ENCODE measurements at places on chromosomes 13 and 19.

DNA sequence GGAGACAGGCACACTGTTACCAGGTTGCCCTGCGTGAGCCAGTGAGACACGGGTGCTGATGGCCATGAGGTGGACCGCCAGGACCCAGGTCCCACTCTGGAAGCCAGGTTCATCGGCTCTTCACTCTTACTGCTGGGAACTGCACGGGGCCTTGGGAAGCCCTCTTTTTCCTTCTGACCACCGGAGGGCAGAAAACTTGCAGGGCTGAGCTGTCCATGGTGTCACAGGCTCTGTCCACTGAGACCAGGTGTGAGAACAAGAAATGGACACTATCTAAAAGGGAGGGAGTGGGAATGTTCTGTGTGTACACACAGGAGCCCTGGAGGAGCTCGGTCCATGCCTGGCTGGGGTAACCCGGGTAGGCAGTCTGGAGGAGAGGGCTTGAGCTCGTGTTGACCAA lies 93.4 kb downstream of the UQCRFS1 start:
- no peak for DNase-seq

DNA sequence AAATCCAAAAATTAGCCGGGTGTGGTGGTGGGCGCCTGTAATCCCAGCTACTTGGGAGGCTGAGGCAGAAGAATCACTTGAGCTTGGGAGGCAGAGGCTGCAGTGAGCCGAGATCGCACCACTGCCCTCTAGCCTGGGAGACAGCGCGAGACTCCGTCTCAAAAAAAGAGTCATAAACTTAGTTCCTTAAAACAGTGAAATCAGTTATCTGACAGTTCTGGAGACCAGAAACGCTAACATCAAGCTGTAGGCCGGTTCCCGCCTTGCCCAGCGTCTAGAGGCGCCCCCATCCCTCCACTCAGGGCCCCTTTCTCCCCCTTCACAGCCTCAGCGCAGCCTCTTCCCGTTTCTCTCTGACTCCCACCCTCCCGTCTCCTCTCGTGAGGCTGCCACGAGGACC lies 11.9 kb downstream of the ADAT3 start:
- no peak for DNase-seq

DNA sequence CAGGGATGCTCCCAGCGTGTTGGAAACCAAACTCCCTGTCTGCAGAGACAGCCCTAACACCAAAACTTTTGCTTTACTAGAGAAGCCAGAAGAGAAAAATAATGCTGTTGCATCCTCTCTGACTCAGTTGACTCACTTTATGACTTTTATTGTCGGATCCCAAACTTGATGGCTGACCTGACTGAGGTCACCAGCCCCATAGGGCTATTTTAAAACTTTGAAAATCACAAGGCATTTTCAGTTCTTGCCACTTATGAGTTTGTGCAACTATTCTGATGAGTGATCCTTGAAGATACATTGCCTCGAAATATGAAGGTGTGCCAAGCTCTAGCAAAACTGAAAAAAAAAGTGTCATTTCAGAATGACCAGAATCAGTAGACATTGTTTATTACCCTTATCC lies 320.2 kb downstream of the DLEU7 start:
- no peak for DNase-seq

DNA sequence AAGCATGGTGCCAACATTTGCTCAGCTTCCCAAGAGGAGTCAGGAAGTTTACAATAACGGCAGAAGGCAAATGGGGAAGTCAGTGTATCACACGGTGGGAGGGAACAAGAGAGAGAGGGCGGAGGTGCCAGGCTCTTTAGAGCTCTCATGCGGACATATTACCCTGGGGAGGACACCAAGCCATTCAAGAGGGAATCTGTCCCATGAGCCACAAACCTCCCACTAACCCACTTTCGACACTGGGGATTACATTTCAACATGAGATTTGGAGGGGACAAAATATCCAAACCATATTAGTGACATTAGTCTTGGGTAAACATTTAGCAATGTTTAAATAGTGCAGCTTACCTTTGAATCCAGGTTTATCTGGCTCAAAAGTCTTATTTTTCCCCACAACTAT lies 69.9 kb downstream of the SLAIN1 start:
- no peak for DNase-seq

DNA sequence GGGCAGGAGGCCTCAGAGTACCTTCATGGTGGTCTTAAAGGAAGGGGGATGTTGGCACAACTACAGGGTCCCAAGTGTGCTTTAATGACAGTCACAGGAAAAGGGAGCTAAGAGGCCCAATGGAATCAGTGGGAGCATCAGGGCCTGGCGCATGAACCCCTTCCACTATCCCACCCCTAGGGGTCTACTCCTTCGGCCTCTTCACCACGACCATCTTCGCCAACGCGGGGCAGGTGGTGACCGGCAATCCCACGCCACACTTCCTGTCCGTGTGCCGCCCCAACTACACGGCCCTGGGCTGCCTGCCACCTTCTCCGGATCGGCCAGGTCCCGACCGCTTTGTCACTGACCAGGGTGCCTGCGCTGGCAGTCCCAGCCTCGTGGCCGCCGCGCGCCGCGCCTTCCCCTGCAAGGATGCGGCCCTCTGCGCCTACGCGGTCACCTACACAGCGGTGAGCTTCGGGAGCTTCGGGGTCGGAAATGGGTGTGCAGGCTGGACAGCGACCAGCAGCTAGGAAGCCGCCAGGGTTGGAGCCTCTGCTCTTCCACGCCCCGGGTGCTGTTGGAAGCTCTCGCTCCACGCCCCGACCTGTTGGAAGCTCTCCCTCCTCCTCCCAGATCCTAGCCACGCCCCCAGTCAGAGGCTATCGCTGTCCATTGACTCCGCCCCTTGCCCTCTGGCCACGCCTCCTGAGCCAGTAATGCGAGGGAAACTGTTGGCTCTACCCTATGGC lies 6.0 kb downstream of the PLPPR2 start:
- DNase-seq, result no peak

DNA sequence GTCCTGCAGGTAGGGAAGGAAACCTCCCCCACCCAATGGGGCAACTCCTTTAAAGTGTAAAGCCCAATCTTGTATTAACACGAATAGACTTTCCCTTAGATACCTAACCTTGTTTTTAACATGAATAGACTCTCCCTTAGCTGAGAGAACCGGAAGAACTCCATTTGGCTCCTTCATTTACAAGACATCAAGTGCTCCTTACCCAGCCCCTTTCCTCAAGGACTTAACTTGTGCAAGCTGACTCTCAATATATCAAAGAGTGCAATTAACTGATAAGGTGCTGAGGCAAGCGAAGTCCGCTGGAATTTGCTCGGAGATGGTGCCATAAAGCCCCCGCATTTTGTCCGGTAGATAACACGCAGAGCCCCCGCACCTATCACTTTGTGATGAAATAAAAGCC lies 9.9 kb upstream of the ZNF90 start:
- no peak for DNase-seq

GRCh38 chr19:17841810-17842662 lies 5.7 kb downstream of the JAK3 start:
- no peak for DNase-seq

DNA sequence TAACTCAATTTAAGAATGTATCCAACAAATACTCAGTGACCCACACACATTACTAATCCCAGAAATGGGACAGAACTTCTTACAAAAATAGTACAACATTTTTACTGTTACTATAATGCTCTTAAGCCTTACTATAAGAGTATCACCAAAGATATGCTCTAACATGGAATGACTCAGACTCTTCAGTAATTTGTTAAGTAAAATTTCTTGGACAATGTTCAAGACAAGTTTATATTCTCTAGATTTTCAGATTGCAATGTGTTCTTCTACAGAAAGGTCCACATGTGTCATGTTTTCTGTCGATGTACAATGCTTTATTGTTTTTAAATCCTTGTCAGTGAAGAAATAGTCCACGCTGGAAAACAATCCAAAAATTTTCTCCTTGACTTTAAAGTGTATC lies 66.3 kb upstream of the RFXAP start:
- DNase-seq, result no peak

DNA sequence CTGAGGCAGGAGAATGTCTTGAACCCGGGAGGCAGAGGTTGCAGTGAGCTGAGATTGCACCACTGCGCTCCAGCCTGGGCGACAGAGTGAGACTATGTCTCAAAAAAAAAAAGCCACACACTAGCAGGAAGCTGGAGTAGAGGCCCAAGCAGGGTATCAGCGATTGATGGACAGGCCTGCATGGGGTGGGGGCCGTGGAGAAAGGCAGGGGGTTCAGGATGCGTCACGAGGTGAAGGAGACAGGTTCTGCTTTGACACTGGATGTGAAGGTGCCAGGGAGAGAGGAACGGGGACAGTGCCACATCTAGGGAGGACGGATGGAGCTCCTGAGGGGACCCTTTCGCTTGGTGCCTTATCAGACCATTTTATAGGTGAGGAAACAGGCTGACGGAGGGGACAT lies 7.1 kb downstream of the COLGALT1 start:
- no peak for DNase-seq

- DNase-seq, result no peak
Observed at GRCh38 chr19:42697884-42698283, 42.4 kb downstream of the PSG3 start.

- no peak for DNase-seq
Observed at GRCh38 chr19:35714601-35715354, 3.0 kb upstream of the KMT2B start.

- DNase-seq, result no peak
Observed at GRCh38 chr19:53538378-53539109, 599 bp downstream of the ZNF331 start.

Data from LNCaP clone FGC (cell line).